ENCODE measurements at places on chromosomes 13 and 19.

DNA sequence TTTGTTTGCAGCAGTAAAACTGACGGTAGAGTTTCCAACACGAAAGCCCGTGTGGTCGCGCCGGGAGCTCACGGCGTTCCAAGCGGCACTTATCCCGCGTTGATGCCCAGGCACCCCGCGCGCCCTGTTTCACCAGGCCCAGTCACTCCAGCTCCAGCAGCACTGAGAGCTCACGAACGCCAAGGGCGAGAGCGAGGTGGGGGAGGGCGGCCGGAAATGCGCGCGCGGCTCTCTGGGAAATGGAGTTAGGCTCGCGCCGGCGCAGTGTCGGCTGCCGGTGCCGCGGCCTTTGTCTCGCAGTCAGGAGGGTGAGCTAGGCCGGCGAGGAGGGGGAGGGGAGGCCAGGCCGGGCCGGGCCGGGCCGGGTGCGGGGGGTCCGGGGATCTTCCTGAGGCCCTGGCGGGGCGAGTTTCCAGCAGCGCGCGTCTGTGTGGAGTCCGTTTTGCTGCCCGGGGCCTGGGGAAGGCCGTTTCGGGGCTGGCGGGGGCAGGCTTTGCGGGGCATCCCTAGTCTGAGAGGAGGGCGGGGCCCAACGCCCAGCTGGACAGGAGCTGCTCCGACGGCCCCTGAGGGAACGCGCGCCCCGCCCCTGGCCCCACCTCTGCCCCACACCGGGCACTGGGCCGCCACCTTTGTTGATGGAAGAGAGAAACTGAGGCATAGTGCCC, at the start of gene ZNF135:
Gene ZNF135 (plus strand): TSS at position 280 of the 668 bp plus-strand sequence. CDS start 721 bp downstream, outside the sequence.
- peak; percentile 52 for DNase-seq

GRCh38 chr13:44165889-44166496, 207.6 kb upstream of the SERP2 start:
- DNase-seq = no peak

DNA sequence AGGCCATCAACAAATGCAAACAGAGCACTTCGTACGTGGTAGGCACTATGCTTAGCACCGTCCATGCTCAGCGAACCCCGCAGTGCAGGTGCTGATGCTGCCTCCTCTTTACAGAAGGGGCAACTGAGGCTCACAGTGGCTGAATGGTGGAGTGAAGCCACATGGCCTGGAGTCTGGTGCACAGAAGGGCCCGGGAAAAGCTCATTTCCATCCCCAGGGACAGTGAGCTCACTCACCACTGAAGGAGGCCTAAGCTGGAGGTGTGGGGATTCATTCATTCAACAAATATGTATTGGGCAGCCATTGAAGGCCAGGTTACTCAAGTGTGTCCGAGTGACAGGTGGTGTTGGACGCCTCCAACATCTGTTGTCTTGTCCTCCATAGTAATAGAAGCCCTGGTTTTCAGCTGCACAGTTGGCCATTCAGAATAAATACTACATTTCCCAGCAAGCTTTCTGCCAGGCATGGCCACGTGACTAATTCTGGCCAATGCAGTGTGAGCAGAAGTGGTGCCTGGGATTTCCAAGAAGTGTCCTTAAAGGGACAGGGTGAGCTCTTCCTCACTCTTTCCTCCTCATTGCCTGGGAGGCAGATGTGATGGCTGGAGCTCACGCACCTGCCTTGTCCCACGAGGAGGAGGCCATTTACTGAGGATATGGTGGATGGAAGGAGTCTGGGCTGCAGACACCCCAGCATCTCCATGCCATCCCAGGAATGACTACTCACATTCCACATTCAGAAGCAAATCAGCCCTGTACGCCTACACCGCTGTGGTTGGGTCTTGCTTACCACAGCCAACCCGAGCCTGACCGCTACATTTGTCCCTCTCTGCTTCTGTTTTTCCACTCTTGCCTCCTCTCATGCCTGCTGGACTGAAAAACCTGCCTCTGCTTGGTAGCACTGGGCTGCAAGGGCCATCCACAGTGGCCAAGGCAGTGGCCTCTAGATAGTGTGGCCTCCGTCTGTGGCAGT, 2.3 kb upstream of the ZNRF4 start:
- no peak for DNase-seq

DNA sequence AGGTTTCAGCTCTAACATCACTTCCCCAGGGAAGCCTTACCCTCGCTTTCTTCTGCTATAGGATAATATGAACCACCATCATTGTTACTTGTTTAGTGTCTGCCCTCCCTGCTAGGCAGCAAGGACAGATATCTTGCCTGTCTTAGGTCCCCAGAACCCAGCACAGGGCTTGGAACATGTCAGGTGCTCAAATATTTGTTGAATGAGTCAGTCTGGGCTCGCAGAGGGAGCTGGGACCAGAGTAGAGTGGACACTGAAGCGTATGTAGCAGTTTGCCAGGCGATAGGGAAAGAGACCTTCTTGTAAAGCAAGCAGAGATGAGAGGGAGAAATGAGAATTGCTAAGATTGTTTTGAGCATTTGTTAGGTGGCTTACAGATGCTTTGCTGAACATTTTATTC, 11.7 kb downstream of the BCKDHA start:
- DNase-seq = no peak

GRCh38 chr13:72834601-72835000, 52.7 kb downstream of the PIBF1 start:
- DNase-seq = no peak

- DNase-seq = no peak
Observed at GRCh38 chr19:50039968-50040367, 14.2 kb downstream of the ZNF473 start.

- no peak for DNase-seq
Observed at GRCh38 chr13:111510502-111511218, 190.2 kb downstream of the TEX29 start.

DNA sequence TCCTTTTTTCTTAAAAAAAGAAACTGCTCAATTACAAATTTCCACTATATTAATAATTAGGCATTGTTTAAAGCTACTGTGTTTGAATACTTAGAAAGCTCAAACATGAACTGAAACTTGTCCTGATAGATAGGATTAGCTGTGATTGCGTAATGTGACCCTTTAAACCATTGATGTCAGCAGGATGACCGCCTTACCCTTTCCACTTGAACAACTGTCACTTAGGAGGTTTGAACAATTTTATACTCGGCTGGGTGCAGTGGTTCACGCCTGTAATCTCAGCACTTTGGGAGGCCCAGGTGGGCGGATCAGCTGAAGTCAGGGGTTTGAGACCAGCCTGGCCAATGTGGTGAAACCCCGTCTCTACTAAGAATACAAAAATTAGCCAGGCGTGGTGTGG, 2.9 kb downstream of the LAMP1 start:
- DNase-seq = no peak

- DNase-seq = no peak
Observed at GRCh38 chr19:39936020-39936419, 1.6 kb upstream of the FCGBP start.

- no peak for DNase-seq
Observed at GRCh38 chr13:87128491-87128890, 542.7 kb upstream of the SLITRK5 start.

GRCh38 chr13:111034811-111035210, 80.3 kb upstream of the ARHGEF7 start:
- DNase-seq = no peak

- no peak for DNase-seq
Observed at GRCh38 chr19:18879579-18880373, 16.2 kb downstream of the CERS1 start.

- DNase-seq = no peak
Observed at GRCh38 chr19:5526691-5527090, 41.1 kb downstream of the TINCR start.

DNA sequence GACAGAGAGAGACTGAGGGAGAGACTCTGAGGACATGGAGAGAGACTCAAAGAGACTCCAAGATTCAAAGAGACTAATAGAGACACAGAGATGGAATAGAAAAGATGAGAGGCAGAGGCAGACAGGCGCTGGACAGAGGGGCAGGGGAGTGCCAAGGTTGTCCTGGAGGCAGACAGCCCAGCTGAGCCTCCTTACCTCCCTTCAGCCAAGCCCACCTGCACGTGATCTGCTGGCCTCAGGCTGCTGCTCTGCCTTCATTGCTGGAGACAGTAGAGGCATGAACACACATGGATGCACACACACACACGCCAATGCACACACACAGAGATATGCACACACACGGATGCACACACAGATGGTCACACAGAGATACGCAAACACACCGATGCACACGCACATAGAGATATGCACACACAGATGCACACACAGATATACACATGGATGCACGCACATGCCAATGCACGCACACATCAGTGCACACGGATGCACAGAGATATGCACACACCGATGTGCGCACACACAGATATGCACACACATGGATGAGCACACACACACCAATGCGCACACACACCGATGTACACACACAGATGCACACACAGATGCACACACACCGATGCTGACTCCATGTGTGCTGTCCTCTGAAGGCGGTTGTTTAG, 3.3 kb upstream of the F10 start:
- DNase-seq = no peak

- DNase-seq = no peak
Observed at GRCh38 chr13:112713517-112714253, 23.8 kb downstream of the ATP11A start.

DNA sequence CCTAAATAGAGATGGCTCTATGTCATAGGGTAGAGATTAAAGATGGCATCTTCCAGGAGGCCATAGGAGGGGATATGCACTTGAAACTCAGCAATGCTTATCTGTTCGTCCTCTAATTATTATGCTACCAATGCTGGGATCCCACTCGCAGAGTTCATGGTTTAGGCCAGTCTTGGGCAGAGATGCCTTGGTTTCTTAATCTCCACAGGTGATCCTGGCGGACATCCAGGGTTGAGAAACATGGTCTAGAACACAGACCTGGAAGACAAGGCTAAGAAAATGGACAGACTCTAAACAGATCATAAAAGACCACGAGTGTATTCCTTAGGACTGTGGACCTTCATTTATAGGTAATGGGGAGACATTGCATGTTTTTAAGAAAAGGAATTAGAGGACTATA, 70.0 kb upstream of the IRS2 start:
- no peak for DNase-seq

DNA sequence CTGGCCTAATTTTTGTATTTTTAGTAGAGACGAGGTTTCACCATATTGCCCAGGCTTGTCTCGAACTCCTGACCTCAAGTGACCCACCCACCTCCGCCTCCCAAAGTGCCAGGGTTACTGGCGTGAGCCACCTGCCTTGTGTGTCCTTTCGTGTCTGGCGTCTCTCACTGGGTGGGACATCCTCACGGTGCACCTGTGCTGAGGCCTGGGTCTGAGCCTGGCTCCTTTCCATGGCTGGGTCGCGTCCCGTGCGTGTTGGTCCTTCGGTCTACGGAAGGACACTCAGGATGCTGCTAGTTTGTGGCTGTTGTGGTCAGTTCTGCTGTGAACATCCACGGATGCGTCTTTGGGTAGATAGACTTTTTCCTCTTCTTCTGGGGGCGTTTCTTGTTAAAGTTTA, 19.6 kb downstream of the PIAS4 start:
- DNase-seq = no peak

DNA sequence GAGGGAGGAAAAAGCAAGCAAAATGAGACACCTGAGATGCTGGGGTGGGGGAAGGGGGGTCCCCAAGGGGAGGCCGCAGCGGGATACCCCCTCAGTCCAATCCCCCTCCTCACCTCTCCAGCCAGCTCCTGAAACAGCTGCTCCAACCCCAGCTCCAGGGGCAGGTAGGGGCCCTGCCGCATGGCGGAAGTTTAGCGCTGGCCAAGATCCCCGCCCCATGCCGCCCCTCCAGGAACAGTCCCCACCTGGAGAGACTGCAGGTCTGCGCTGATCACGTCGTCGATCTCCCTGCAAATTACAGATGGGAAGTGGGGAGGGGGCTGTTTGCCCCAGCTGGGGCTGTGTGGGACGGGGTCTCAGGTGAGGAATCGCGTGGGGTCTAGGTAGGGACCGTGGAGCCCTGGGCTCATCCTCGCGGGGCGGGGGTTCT, 9.0 kb downstream of the CAPN12 start:
- DNase-seq = no peak

DNA sequence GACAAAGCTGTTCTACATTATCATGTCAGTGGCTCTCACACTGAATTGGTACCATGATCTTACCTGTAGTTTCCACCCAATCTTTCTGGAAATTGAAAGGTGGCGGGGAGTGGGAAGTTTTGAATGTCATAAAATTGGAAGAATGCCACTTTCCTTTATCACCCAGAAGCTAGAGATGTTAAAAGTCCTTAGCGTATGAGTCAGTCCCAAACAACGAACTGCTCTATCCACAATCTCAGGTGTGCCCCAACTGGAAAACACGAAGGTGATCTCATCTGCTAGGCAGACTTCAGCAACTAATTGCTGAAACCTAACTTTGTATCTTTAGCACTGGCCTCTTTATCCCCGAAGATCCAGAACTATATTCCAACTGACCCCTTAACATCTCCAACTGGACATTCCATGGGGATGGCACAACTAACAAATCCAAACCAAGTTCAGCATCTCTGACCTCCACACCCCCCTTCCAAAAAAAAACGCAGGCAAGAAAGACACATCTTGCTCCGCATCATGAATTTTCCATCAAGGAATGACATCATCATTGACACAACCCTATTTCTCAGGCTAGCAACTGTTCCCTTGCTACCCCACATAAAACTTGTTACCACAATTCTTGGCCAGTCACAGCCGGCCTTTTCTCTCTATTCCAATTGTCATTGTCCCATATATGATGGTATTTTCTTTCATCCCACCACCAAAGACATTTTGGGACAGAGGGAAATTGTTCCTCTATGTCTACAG, 175.4 kb downstream of the KLF12 start:
- no peak for DNase-seq

- DNase-seq = no peak
Observed at GRCh38 chr19:50292216-50292827, 36.9 kb downstream of the KCNC3 start.

DNA sequence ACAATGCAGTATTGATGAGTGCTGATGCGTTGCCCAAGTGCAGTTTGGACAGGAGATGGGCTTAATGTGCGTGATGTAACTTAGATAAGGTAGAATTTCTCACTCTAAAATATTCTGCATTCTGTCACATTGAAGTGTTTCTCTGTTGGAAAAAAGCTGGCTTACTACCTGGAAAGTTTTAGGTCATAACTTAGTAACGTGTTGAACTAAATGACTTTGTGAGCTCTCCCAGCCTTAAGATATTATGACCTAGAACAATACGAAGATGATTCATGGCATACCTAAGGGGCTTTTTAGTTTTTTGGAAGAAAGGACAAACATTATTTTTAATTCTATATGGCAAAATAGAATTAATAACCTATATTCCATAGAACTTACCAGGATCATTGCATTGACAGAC, 9.0 kb downstream of the UFM1 start:
- no peak for DNase-seq

DNA sequence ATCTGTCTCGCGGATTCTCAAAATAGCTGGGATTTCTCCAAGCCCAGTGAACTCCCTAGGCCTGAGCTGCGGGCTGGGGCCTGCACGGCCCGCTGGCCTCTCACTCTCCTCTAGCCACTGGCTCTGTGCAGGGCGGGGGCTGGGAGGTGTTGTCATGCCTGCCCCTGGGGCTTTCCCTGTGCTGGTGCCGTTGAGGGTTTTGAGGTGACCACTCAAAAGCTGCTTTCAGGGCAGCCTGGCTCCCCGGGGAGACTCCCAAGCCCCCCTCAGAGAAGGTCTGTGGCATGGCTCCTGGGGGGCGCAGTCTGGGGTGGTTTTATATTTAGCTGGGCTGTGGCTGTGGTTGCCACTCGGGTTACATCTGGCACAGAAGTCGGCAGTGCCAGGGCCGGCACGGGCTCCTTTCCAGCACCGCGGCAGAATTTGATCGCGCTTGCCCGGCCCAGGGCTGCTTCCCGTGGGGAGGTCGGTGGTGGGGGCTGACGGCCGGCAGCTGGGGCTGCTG, 10.0 kb downstream of the NDUFB7 start:
- no peak for DNase-seq

- no peak for DNase-seq
Observed at GRCh38 chr13:94345374-94346195, 133.9 kb downstream of the DCT start.

Measured in thoracic aorta (tissue), 2 donors.